ENCODE measurements at places on chromosomes 12 and 14.

DNA sequence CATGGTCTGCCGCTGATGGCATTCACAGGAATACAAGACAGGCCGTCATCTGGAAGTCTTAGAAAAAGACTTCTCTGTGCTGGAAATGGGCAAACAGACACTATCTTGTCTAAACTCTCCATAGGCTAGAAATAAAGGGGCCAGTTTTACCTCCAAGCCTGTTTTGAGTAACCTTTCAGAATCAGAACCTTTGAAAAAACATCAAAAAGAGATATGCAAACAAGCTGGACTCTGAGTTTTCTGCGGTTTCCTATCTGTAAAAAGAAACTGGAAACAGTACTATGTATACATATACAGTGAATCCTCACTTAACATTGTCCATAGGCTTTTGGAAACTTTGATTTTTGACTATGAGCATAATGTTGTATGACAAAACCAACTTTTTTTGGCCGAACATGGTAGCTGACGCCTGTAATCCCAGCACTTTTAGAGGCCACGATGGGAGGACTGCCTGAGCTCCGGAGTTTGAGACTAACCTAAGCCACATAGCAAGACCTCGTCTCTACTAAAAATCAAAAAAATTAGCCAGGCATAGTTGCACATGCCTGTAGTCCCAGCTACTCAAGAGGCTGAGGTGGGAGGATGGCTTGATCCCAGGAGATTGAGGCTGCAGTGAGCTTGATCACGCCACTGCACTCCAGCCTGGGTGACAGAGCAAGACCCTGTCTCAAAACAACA lies 92.9 kb upstream of the MAX start:
- DNase-seq = no peak

DNA sequence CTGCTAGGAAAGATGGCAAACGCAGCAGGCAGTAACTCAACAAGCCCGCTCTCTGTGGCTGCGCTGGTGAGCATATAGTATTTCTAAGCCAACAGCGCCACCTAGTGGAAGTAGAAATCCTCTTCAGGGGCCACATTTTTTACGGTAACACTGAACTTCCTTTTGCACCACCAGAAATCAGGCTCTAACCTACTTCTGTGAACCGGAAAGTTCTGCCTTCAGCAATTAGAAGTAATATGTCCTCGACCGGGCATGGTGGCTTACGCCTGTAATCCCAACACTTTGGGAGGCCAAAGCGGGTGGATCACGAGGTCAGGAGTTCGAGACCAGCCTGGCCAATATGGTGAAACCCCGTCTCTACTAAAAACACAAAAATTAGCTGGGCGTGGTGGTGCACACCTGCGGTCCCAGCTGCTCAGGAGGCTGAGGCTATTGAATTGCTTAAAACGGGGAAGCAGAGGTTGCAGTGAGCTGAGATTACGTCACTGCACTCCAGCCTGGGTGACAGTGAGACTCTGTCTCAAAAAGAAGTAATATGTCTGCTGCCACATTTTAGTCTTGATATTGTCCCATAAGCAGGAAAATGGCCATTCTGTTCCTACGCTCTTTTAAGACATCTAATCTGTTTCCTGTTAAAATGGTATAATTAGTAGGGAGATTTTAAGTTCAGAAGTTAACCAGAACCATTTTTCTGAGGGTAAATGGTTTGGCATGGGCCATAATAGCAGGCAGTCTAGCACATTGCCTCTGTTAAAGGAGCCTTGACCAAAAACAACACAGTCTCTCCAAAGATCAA lies 26.8 kb downstream of the APOBEC1 start:
- DNase-seq = peak; percentile 68

GRCh38 chr14:96920820-96921219 lies 123.6 kb downstream of the VRK1 start:
- DNase-seq = no peak

DNA sequence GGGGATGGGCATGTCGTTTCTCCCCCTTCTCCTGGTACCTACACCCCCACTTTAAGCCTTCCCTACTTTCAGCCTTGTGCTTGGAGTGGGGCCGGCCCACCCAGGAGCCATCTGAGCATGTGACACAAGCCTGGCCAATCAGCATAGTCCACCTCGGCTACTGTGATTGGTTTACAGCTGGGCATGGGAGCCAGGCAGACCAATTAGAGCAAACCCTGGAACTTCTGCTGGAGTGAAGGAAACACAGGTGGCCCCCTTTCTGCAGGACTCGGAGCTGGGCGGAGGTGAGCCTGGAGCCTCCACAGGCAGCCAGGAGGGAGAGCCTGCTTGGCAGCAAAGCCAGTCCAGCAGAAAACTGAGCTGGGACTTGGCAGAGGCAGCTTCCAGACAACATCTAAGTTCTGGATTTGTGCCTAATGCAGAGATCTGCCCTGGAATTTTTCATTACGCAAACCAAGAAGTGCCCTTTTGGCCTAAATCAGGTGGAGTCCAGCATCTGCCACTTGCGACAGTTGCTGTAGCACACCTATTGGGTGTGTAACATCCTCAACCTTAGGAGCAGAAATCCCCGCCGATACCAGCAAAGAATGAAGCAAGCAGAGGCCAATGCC lies 59.5 kb downstream of the SCARB1 start:
- no peak for DNase-seq

DNA sequence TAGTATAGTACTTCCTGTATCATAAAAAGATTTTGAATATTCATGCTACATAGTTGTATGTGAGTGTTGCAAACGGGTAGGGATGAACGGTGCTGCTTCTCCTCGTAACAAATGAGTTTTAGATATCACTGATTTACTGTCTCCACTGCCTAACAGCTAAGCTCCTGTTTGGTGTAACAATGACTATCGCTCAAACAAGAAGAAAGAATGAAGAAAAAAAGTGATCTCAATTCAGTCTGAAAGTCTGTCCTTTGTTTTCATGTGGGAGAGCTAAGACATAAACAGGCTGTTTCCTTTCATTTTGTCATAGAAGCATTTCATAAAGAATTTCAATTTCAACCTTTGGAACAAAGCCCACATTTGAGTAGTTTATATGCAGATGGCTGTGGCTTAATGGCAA lies 26.1 kb upstream of the RTRAF start:
- no peak for DNase-seq

DNA sequence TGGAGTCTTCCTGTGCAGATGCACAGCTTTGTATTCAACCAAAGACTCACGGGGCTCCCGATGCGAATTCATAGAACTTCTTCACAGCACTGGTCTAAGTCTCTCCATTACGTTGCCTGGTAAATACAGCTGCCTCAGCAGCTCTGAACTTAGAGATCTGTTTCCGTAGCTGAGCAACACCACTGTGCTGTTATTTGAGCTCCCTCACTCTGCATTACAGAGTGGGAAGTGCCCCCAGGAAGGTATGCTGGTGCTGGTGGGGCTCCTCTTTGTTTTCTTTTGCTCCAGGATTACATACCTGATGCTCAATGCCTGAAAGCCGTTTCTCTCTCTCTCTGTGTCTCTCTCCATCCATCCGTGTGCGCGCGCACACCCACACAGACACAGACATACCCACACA lies 227.5 kb upstream of the RMST start:
- no peak for DNase-seq

DNA sequence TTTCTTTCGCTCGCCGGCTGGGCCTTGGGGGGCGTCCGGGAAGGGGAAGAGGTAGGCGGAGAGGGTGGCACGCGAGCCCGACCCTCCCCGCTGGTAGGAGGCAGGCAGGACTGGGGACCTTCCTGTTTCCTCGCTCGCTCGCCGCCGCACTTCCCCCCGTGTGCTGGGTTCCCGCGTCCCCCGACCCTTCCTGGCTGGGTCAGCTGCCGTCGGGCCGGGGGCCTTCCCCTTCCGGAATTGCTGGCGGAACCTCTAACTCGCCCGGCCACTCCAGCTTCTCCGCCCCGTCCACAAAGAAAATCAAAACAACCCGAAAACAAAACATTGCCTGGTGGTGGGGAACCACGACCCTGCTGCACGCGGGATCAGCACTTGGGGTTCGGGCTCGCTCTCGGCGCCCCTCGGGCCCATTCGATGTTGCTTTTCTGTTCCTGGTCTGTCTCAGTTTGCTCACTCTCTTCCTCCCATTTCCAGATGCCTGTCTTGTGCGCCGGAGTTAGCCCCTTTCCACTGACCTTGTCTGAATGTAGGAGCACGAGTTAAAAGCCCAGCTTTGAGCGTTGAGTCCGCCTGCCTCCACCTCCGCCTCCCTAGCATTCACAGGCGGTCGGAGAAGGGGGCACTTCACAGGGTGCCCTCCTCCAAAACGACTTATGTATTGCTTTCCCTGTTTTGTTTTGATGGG lies 581 bp downstream of the PAPOLA start:
- peak; percentile 29 for DNase-seq

- no peak for DNase-seq
These were observed 343.6 kb downstream of the BCL11B start for GRCh38 chr14:98928418-98928817.

DNA sequence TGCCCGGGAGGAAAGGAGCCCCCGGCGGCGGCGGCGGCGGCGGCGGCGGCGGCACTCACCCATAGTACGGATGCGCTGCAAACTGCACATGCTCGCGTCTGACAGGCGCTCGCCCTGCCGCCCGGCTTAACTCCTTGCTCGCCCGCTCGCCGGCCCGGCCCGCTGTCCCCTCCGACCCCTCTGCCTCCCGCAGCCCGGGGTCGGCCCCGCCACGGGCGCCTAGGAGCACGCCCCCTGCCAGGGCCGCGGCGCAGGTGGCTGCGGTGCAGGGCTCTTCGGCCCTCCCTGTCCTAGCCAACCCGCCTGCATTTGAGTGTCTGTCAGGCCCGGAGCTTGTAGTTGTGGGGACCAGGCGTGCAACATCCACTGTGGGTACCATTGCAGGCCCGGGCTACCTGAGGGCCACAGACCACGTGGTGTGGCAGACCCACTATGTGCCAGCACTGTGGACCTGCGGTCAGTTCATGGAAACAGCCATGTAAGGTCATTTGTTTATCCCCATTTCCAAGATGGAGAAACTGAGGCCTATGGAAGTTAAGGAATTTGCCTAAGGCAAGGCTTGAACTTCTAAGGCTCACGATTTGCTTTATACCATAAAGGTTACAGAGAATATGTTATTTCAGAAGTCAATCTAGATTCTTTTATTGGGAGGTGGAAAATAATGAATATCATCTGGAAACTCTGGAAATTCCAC lies 17.6 kb upstream of the PLEKHH1 start:
- peak; percentile 48 for DNase-seq

DNA sequence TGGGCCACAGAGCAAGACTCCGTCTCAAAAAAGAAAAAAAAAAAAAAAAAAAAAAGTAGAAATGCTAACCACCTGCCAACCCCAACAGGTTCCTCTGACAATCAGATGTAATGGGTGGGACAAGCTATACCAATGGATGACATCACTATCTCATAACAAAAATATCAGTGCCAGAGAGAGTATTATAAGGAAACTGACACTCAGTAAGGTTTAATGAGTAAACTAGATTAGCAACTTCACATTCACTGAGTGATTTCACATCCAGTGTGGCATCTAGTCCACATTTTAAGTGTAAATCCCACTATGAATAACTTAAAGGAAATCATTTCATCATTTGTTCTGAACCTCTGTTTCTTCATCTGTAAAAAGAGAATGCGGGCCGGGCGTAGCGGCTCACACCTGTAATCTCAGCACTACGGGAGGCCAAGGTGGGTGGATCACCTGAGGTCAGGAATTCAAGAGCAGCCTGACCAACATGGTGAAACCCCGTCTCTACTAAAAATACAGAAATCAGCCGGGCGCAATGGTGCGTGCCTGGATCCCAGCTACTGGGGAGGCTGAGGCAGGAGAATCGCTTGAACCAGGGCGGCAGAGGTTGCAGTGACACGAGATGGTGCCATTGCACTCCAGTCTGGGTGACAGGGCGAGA lies 1.8 kb downstream of the SART3 start:
- DNase-seq = no peak

- DNase-seq = no peak
These were observed 50.8 kb upstream of the SAV1 start for GRCh38 chr14:50718949-50719348.

GRCh38 chr14:98754343-98755020 lies 517.5 kb downstream of the BCL11B start:
- DNase-seq = no peak

- DNase-seq = no peak
These were observed 48.0 kb downstream of the NTN4 start for GRCh38 chr12:95742586-95742985.

GRCh38 chr12:9240776-9241175 lies 32.6 kb upstream of the PZP start:
- DNase-seq = no peak

GRCh38 chr14:67285876-67286452 lies 44.7 kb downstream of the PALS1 start:
- DNase-seq = no peak

DNA sequence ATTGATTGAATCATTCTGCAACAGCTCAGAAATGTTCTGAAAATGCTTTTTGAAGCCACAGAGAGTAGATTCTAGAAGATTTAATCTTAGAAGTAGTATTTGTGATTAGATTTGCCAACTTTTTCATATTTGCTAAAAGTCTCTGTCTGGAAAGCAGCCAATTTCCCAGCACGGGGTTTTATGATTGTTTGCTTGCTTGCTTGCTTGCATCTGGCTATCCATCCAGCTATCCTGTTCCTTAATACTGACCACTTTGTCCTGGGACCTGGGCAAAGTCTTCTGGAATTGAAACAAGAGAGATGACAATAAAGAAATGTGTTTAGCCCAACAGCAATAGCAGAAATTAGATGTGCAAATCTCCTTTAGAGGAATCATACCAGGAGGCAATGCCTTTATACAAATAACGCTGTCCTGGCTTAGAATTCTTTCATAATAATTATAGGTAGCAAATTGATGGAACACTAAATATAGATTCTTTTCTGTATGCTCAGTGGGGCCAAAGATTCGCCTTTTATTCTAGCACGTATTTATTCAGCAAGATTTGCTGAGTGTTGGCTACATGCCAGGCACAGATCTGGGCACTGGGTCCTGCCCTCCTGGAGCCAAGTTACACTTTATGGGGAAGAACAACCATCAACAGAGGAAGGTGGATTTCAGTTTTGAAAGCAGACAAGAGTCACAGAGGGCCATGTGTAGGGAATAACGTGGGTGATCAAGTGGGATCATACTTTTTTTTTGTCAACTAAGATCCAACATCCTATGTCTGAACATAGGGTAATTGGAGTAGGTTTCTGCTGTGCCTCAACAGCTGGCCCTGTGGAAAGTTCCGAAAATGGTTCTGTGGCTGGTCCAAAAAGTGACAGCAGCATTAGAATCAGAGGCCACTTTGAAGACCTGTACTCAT lies 25.3 kb downstream of the MYBPC1 start:
- no peak for DNase-seq

DNA sequence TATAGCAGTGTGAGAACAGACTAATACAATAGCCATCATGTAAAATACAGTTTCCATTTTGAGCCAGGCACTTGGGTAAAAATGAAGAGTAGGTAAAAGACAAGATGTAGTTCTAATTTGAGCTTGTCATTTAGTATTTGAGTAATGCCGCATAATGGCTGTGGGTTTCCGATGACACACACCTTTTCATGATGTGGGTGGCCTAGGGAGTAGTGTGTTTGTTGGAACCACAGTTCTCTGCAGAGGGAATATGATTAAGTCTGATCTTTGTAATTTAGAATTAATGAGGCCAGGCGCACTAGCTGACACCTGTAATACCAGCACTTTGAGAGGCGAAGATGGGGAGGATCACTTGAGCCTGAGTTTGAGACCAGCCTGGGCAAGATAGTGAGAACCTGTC lies 61.8 kb downstream of the RCOR1 start:
- no peak for DNase-seq

GRCh38 chr14:62453226-62453625 lies 592.0 kb downstream of the KCNH5 start:
- DNase-seq = no peak

- DNase-seq = no peak
These were observed 61.7 kb downstream of the PRMT8 start for GRCh38 chr12:3552726-3553045.

All from activated CD8-positive, alpha-beta memory T cell treated with anti-CD3 and anti-CD28 coated beads, Interleukin-2, amount 50 U/mL, for 4 hours (primary cell).